ENCODE measurements at places on chromosomes 2 and 18. TPM values are rescaled to one million over a fixed set of nuclear protein-coding genes. Genes with fewer than 3 reads are reported as not detected.

Gene M1AP
- 0.31 TPM for total RNA-seq

Gene LIPT1
- 16.4 TPM for total RNA-seq

Gene IL1B
- 3,994 TPM for total RNA-seq

Gene TUBA4B
- total RNA-seq = not detected

Gene FOXD4L1
- 0.10 TPM for total RNA-seq

Gene ABCB11
- 0.42 TPM for total RNA-seq

Gene GPR35
- total RNA-seq = 40.8 TPM

Gene NT5DC4
- not detected for total RNA-seq

Gene CTAGE1
- 0.10 TPM for total RNA-seq

Gene GPR45
- not detected for total RNA-seq

Gene CFAP210
- 0.10 TPM for total RNA-seq

Gene EML6
- 0.73 TPM for total RNA-seq

Gene ABCG8
- total RNA-seq = not detected

Gene ACMSD
- not detected for total RNA-seq

Gene YIPF4
- 15.3 TPM for total RNA-seq

Gene TGOLN2
- 154 TPM for total RNA-seq

Gene KIF1A
- total RNA-seq = not detected

Gene KANSL1L
- 15.4 TPM for total RNA-seq

Gene PPP3R1
- 62.1 TPM for total RNA-seq

Gene ZSWIM2
- not detected for total RNA-seq

Gene C2orf80
- not detected for total RNA-seq

Gene RGPD6
- total RNA-seq = 103 TPM

Gene DCDC2C
- not detected for total RNA-seq

Gene CXCR1
- 0.10 TPM for total RNA-seq

Gene VSNL1
- total RNA-seq = not detected

Gene GRHL1
- 3.9 TPM for total RNA-seq

Gene BOK
- 0.52 TPM for total RNA-seq

Gene MYL1
- total RNA-seq = not detected

Gene CAVIN2
- total RNA-seq = 139 TPM

Gene RUFY4
- 1.0 TPM for total RNA-seq

Gene SOWAHC
- 2.3 TPM for total RNA-seq

Gene DBI
- 46.8 TPM for total RNA-seq

Gene ALPP
- total RNA-seq = not detected

Gene HAAO
- total RNA-seq = 3.9 TPM

All from mononuclear cell (primary cell).